ENCODE measurements at places on chromosomes 11 and 22.

GRCh38 chr22:17095538-17095937 lies 10.7 kb downstream of the IL17RA start:
- H3K36me3 ChIP-seq, result peaks cover 37% of the 10 kb centered on the region
- no peak for DNase-seq
- no peaks in the 10 kb centered on the region for H3K4me1 ChIP-seq
- no peak overlapping the region for H3K27ac ChIP-seq

DNA sequence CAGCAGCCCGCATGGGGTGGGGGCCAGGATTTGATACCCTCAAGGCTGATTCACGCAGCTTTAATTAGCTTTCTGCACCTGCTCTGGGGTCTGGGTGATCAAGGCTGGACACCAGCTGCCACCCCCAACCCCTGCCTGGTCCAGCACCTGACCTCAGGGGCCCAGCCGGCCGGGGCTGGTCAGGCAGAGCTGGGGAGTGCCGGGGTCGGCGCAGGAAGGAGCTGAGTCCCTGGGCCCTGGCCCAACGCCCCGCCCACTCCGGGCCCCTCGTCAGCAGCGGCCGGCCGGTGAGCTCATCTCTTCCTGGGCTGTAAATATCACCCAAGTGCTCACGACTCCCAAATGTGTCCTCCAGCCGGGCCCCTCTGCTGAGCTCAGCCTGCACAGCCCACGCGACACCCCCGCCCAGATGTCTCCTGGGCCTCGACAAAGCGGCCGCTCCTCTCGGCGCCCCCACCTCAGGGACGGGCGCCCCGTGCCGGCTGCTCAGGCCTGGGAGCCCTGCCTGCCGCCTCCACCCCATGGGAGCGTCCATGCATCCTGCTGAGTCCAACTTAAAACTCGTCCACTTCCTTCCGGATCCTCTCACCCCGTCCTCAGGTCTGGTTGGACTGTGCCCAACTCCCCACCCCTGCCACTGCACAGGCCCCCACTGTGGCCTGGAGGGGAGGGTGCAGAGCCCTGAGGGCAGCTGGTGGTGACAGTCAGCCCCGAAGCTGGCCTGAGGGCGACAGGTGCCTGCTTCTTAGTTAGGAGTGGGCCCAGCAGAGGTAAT lies 29.0 kb downstream of the RTN4R start:
- peak overlapping the region; percentile 49 for H3K4me3 ChIP-seq
- H3K36me3 ChIP-seq, result no peaks in the 10 kb centered on the region
- peak overlapping the region; percentile 82 for H3K27ac ChIP-seq
- H3K27me3 ChIP-seq, result no peaks in the 10 kb centered on the region
- DNase-seq, result peak; percentile 52
- peaks cover 58% of the 10 kb centered on the region for H3K4me1 ChIP-seq

GRCh38 chr11:86438685-86439084 lies 64.0 kb downstream of the CCDC81 start:
- no peak overlapping the region for H3K4me3 ChIP-seq
- no peak for DNase-seq
- no peaks in the 10 kb centered on the region for H3K27me3 ChIP-seq
- no peak overlapping the region for H3K27ac ChIP-seq
- peaks cover 33% of the 10 kb centered on the region for H3K36me3 ChIP-seq

GRCh38 chr11:91913407-91913806 lies 311.2 kb upstream of the FAT3 start:
- no peaks in the 10 kb centered on the region for H3K27me3 ChIP-seq
- DNase-seq, result no peak
- H3K27ac ChIP-seq, result no peak overlapping the region
- H3K36me3 ChIP-seq, result no peaks in the 10 kb centered on the region
- no peaks in the 10 kb centered on the region for H3K4me1 ChIP-seq

- H3K36me3 ChIP-seq, result no peaks in the 10 kb centered on the region
- peaks cover 24% of the 10 kb centered on the region for H3K27me3 ChIP-seq
- H3K4me1 ChIP-seq, result peaks cover 50% of the 10 kb centered on the region
- H3K27ac ChIP-seq, result peak overlapping the region; percentile 76
Measured at GRCh38 chr22:35542157-35542938, 1.7 kb downstream of the RASD2 start.

DNA sequence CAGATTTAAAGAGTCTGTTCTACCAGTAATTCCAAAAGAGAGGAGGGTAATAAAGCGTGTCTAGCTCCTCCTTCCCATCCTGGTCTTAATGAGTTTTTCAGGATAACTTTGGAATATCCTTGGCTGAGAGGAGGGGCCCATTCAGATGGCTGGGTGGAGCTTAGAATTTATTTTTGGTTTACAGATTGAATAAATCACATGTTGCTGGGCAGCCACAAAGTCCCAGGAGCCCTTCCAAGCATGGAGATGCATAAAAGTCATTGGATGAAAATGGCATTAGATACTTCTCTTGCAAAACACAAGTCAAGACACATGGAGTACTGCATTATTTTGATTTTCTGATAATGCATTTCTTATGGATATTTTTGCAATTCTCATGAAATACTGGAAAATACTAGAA lies 139.0 kb downstream of the TRPC6 start:
- H3K4me3 ChIP-seq, result no peak overlapping the region
- no peak for DNase-seq
- H3K4me1 ChIP-seq, result peaks cover 34% of the 10 kb centered on the region
- no peak overlapping the region for H3K27ac ChIP-seq

- no peak overlapping the region for H3K4me3 ChIP-seq
- H3K27me3 ChIP-seq, result no peaks in the 10 kb centered on the region
- peak overlapping the region; percentile 68 for H3K27ac ChIP-seq
- DNase-seq, result no peak
Measured at GRCh38 chr11:35362521-35362980, 56.8 kb downstream of the SLC1A2 start.

GRCh38 chr11:69630017-69630416 lies 10.9 kb upstream of the CCND1 start:
- no peak overlapping the region for H3K4me3 ChIP-seq
- no peak overlapping the region for H3K27ac ChIP-seq
- H3K27me3 ChIP-seq, result no peaks in the 10 kb centered on the region
- DNase-seq, result no peak
- no peaks in the 10 kb centered on the region for H3K36me3 ChIP-seq
- peaks cover 8% of the 10 kb centered on the region for H3K4me1 ChIP-seq

- no peaks in the 10 kb centered on the region for H3K27me3 ChIP-seq
- no peak overlapping the region for H3K4me3 ChIP-seq
- no peaks in the 10 kb centered on the region for H3K36me3 ChIP-seq
- H3K4me1 ChIP-seq, result peaks cover 22% of the 10 kb centered on the region
- H3K27ac ChIP-seq, result no peak overlapping the region
Measured at GRCh38 chr11:77084581-77085191, 17.9 kb downstream of the CAPN5 start.

- peak overlapping the region; percentile 94 for H3K27ac ChIP-seq
- H3K36me3 ChIP-seq, result peaks cover 37% of the 10 kb centered on the region
- DNase-seq, result no peak
- no peaks in the 10 kb centered on the region for H3K27me3 ChIP-seq
Measured at GRCh38 chr22:36528341-36528740, 625 bp downstream of the EIF3D start.

GRCh38 chr11:81071606-81072005 lies 1630.8 kb upstream of the TENM4 start:
- no peaks in the 10 kb centered on the region for H3K27me3 ChIP-seq
- peaks cover 12% of the 10 kb centered on the region for H3K4me1 ChIP-seq
- DNase-seq, result no peak
- H3K27ac ChIP-seq, result no peak overlapping the region
- H3K4me3 ChIP-seq, result no peak overlapping the region

- H3K27me3 ChIP-seq, result no peaks in the 10 kb centered on the region
- H3K4me1 ChIP-seq, result peaks cover 16% of the 10 kb centered on the region
Measured at GRCh38 chr11:46246521-46246920, 30.9 kb upstream of the CREB3L1 start.
